Activated T-helper 2 cell treated with anti-CD3 and anti-CD28 coated beads, Interferon-gamma antibody, Interleukin-2, Interleukin-4, amounts not matched to agents 10 μg/mL and 5 μg/mL and 100 μg/mL, durations not matched to agents 14 hours and 24 hours and 36 hours (primary cell): ENCODE measurements at places on chromosomes 2 and 18.

DNA sequence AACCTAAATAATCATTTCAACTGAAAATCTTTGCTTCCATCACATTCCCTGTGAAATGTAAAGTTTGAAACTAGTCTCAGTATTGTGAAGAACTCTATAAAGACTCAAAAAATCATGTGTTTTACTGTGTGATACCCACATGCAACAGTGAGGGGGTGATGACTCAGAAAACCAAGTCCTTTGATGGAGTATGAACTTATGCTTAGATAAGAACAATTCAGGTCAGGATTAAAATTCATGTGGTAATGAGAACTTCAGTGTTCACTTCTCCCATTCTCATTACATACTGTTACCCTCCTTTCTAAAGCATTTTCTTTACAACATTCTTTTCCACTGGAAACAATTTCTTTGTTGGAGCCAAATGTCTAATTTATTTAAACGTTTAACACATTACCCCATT lies 360.2 kb downstream of the FSIP2 start:
- DNase-seq = no peak

- DNase-seq = no peak
Observed at GRCh38 chr2:218858138-218858445, 1.5 kb upstream of the WNT6 start.

GRCh38 chr18:8718401-8718913 lies 13.1 kb downstream of the MTCL1 start:
- no peak for DNase-seq

GRCh38 chr2:186733414-186733813 lies 39.6 kb downstream of the FAM171B start:
- DNase-seq = no peak

DNA sequence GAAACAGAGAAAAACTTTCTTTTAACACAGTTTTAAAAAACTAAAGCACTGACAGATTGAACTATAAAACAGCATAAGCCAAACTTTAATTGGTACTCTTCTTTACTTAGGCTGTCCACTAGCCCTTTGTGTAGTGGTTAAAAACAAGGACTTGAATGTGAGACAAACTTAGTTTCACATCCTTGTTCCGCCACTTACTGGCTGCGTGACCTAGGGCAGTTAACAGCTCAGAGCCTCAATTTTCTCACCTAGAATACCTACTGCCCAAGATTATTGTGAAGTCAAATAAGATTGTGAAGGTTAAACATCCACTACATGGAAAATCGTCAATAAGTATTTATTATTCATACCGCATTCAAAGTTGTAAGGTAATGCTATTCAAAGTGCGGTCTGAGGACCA lies 2.0 kb downstream of the WDR35 start:
- DNase-seq = no peak

- no peak for DNase-seq
Observed at GRCh38 chr2:29723255-29724001, 198.0 kb downstream of the ALK start.
